ENCODE measurements at places on chromosomes 7 and 10. TPM values are rescaled to one million over a fixed set of nuclear protein-coding genes. Genes with fewer than 3 reads are reported as not detected.

DNA sequence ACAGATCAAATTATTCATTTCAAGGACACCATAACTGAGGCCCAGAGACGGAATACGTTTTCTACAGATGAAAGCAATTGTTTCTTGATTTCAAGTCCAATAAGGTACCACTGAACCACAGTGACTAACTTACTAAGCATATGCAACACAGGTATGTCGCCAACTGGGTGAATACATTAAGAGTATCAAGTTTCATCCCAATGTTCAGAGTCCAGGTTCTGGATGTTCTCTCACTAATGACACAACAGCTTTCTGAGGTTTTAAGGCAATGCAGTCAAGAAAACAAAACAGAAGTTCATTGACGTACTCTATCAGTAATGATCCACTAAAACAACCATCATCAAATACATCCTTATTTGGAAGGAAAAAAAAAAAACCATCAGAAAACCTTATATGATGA, 35.8 kb downstream of the NSUN6 start:
- DNase-seq, result no peak

Gene DOCK1
- 16.0 TPM for polyA plus RNA-seq

- DNase-seq, result peak; percentile 34
These were observed 12.5 kb downstream of the PPIA start for GRCh38 chr7:44808914-44809393.

Gene PHF14
- 31.5 TPM for polyA plus RNA-seq

DNA sequence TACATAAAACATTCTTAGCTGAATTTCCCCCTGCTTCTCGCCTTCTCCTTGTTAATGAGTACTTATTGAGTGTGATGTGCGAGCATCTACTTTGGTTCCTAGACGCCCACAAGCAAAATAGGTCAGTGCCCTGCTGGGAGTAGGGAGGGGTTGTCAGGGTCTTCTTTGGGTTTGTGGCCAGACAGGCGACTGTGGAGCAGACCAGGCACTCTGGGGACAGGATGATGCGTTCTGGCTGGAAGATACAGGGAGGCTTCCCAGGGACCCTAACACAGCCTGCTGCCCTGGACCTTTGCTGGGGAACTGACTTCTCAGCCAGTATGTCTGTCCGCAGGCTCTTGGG, 227.2 kb downstream of the CUX1 start:
- DNase-seq, result no peak

DNA sequence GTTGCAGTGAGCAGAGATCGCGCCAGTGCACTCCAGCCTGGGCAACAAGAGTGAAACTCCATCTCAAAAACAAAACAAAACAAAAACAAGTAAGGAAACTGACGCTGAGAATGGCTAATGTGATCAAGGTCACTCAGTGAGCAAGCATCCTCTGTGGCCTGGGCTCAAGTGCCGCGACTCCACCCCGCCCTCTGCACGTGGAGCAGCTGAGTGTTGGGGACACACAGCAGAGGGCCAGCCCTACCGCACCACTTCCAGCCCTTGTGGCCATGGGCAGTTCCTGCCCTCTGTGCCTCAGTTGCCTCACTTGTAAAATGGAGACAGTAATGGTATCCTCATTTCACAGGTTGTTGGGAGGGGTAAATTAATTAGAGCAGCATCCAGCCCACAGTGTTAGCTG, 21.0 kb upstream of the OPALIN start:
- DNase-seq, result no peak

Gene UBTD1
- polyA plus RNA-seq, result 37.1 TPM

DNA sequence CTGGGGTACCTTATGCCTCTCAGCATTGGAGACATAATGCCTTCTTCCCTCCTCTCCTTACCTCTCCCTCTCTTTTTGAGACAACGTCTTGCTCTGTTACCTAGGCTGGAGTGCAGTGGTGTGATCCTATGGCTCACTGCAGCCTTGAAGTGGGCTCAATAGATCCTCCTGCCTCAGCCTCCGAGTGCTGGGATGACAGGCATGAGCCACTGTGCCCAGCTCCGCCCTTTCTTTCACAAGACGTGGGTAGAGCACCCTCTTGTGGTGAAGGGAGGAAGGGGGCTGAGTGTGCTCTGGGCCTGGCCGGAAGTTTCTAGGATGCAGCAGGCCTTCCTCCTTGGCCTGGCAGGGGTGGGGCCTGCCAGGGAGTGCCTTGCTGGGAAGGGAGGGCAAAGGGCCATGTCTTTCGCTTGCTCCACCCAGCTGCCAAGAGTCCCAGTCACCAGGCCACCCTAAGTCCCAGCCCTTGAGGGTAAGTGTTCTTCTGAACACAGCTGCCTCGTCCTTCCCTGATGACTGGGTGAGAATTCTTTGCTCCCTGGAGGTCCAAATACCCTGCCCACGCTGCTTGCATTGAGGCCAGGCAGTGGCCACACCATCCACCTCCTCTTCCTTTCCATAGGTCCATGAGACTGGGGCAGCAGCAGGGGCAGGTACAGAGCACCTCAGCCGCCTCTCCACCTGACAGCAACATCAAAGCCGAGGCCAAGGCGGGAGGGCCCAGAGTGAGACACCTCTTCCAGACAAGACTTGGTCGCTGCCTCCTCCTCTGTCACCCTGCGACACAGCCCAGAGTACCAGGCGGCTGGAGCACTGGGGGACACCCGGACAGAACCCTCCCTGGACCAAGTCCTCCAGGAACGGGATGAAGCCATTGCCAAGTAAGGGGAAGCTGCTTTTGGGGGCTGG, 3.7 kb downstream of the ABHD11 start:
- peak; percentile 90 for DNase-seq

Gene JCAD
- polyA plus RNA-seq, result 7.0 TPM

Gene POLR2J
- polyA plus RNA-seq, result 77.4 TPM

Gene MCM10
- 4.7 TPM for polyA plus RNA-seq

Gene ZNF138
- 3.8 TPM for polyA plus RNA-seq

GRCh38 chr10:55024713-55025112, 223.7 kb upstream of the PCDH15 start:
- DNase-seq, result peak; percentile 8

- no peak for DNase-seq
These were observed 18.1 kb downstream of the NOC3L start for GRCh38 chr10:94344522-94345122.

Gene C10orf62
- not detected for polyA plus RNA-seq

- no peak for DNase-seq
These were observed 10.0 kb downstream of the BTBD16 start for GRCh38 chr10:122281018-122281626.

Gene COG5
- polyA plus RNA-seq, result 15.8 TPM

Gene VPS37D
- 7.5 TPM for polyA plus RNA-seq

DNA sequence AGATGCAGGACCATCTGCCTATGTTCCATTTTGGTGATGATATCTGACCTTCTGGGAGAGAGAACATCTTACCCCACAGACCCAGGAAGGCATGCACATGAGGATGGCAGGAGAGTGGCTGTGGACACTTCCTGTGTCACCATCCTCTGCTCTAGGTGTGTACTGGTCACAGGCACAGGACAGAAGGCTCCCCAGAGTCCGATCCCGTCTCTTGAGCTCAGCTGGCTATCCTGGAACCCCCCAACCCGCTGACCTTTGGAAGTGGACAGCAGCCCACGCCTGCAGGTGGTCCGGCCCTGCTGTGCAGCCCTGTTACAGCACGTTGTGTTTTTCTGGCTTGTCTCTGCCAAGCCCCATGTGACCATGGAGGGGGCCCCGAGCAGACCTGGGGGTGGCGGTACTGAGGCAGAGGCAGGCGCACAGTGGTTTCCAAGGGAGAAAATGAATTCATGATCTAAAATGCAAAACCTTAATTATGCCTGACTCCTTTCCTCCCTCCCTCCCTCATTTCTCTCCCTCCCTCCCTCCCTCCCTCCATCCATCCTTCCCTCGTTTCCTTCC, 178.8 kb downstream of the CUX1 start:
- no peak for DNase-seq

DNA sequence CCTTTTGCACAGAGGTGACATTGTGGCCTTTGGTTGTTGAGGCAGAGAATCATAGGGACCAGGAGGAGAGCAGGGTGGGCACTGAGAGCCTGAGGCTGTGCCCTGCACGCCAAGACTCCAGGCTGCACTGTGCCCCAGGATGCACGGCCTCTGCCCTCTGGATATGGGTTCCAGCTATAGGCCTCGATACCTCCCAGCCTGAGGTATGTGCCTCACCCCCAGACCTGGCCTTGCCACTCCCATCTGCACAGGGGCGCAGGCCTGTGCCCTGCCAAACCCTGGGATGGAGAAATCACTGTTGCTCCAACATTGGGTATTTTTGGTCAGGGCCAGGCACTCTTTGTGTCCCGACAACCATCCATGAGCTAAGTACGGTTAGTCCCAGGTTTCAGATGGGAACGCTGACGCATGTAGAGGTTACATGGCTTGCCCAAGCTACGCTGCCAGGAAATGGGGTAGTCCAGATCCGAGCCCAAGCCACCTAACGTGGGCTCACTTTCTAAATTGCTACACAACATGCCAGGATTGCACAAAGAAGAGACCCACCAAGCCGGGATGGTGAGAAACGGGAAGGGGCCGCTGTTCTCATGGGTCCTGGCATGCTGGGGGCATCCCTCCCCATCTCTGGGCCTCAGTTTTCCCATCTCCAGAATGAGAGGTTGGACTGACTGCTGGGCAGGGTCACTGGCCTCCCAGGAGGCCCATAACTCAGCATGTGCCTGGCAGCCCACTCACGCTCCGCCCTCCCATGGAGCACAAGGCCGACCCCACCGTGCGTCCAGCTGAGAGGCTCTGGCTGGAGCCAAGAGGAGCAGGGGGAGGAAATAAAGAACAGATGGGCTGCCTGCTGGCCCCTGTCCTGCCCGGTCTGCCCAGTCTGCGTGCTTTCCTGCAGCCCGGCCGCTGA, 44.2 kb downstream of the ZCCHC24 start:
- DNase-seq, result no peak

Gene SAP25
- polyA plus RNA-seq, result 4.0 TPM

GRCh38 chr7:47202146-47202783, 379.6 kb downstream of the TNS3 start:
- no peak for DNase-seq

GRCh38 chr10:69224862-69225657, 4.9 kb downstream of the HKDC1 start:
- no peak for DNase-seq

DNA sequence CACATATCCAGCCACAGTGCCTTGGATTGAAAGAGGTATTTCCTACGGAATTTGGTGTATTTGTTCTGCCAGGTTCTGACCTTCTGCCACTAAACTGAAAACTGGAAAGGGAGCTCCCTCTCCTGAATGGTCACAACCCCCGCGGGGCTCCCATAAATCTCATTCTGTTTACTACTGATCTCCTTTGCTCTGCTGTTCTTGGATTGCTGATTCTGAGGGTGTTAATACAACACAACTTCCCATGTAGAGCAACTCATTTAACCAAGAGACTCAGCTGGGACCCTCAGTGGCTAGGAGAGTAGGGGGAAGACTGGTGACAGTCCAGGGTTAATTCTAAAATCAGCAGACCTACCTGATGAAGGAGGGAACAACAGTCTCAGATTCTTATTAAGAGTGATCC, 662.9 kb downstream of the INHBA start:
- no peak for DNase-seq

Gene PDE6C
- polyA plus RNA-seq, result 0.15 TPM

- DNase-seq, result no peak
These were observed 13.1 kb downstream of the FXYD4 start for GRCh38 chr10:43384252-43385221.

Gene CLRN3
- polyA plus RNA-seq, result 13.5 TPM

Gene OR2A7
- 1.6 TPM for polyA plus RNA-seq

GRCh38 chr10:104020020-104020419, 53.1 kb downstream of the SLK start:
- DNase-seq, result no peak

- no peak for DNase-seq
These were observed 750 bp upstream of the CDK14 start for GRCh38 chr7:90595342-90595800.

Gene POLR3A
- polyA plus RNA-seq, result 8.7 TPM

Gene HOXA7
- polyA plus RNA-seq, result 1.0 TPM

DNA sequence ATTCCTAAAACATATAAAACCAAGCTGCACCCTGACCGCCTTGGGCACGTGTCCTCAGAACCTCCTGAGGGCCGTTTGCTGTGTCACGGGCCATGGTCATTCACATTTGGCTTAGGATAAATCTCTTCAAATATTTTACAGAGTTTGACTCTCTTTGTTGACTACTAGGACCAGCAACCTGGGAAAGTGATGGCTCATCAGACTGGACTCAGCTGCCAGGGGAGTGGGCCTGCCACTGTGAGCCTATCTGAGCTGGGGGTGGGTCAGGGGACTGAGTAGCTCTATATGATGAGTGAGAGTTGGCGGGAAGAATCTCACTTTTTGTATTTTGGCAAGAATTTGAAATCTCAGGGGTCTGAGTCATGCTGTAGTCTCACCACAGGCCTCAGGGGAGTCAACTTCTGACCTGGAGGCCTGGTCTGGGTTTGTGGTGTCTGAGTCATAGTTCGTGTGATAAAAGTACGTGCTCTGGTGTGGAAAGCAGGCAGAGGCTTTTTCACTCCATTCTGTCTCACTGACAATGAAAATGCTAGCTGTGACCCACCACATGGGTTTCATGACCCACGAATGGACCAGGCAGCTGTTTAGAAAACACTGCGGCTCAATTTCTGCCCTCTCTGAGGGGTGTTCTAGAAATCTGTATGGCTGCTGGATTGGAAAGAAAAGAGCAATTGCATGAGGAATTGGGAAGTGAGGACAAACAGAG, 4.2 kb upstream of the UPP1 start:
- peak; percentile 87 for DNase-seq

- DNase-seq, result no peak
These were observed 31.0 kb upstream of the ARHGAP12 start for GRCh38 chr10:31959461-31960173.

Gene NCF1
- 1.2 TPM for polyA plus RNA-seq

DNA sequence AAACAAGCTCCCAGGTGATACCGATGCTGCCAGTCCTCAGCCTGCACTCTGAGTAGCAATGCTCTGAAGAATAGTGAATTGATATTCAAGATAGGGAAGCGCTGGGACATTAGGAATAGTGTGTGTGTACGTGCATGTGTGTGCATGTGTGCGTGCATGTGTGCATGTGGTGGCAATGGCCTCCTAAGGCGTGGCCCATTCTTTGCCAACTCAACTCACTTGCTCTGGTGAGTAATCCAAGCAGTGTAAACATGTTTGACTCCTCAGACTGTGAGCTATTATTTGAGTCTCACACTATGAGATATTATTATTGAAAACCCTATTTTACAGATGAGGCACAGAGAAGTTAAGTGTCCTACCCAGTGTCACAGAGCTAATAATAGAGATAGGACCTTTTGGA, 186.6 kb downstream of the RAB11FIP2 start:
- no peak for DNase-seq

Gene ACTL6B
- not detected for polyA plus RNA-seq

GRCh38 chr10:50577010-50577409, 46.7 kb downstream of the SGMS1 start:
- DNase-seq, result no peak

Gene NKX2-3
- not detected for polyA plus RNA-seq

Gene LRIT1
- not detected for polyA plus RNA-seq

- DNase-seq, result no peak
These were observed 85.3 kb downstream of the LARP4B start for GRCh38 chr10:846126-846685.

GRCh38 chr7:92244808-92245486, 767 bp downstream of the KRIT1 start:
- no peak for DNase-seq

DNA sequence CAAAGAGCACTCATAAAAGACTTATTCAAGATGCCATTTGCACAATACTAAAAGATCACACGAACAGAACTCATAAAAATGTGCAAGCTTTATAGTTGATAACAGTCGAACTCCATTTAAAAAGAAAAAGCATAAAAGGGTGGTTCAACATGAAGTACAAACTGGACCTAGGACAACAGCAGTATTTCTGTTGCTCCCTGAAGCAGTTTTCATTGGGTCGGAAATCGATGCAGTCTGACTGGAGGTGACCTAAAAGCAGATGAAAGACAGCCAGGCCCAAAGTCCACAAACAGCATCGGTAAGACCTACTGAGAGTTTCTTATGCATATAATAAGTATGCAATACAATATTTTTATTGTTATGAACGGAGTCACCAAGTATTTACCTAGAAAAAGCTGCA, 23.9 kb downstream of the FAM171A1 start:
- DNase-seq, result no peak

All from hepatocyte (in vitro differentiated cells).